H54 (cell line): ENCODE measurements at places on chromosomes 2 and 18.

DNA sequence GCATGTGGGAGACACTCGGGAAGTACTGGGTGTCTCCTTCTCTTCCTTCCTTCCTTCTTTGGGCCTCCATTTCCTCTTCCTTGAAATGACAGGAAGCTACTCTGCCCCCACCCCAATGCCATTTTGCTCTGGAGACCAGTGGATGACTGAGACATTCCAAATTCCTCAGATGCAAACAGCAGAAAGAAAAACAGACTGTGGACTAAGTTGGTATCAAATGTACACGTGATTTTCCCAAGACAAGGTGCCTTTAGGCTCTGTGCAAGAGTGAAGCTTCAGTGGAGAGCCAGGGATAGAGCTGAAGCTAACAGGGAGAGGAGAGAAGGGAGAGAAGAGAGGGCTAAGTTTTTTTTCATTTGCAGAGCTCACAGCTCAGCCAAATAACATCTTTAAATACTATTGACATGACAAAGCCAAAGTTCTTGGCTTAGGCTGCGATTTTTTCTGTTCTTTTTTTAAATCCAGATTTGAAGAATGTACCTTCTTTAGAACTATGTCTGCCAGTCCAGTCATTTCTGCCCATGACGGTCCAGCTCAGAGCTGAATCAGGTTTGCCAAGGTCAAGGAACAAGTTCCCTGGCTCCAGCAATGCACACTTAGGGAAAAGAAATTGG, 84.5 kb upstream of the LCLAT1 start:
- no peak for DNase-seq

- no peak for DNase-seq
These were observed 72.2 kb downstream of the BCL11A start for GRCh38 chr2:60481257-60481656.

- DNase-seq = no peak
These were observed 272.8 kb downstream of the RND3 start for GRCh38 chr2:150214626-150215025.

DNA sequence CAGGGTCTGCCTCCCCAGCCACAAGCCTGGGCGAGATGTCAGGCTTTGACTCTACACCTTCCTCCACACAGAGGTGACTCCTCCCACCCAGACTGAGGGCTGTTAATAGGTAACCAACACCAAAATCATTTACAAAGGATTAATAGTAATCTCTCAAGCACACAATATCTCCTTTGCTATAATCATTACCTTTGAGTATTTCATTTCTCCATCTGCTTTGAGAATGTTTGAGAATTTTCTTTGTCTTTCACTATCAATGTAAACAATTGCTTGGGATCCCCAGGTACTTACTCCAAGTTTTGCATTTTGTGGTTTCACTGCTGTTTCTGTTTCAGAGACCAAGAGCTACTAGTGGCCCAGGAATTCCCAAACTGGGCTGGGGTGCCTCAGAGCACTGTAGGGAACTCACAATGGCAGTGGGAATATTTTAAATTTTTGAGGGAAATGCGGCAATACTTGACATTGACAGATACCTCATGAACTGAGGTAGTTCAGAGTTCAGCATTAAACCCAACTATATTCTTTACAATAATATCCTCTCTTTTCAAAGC, 166.4 kb upstream of the MGAT5 start:
- no peak for DNase-seq

DNA sequence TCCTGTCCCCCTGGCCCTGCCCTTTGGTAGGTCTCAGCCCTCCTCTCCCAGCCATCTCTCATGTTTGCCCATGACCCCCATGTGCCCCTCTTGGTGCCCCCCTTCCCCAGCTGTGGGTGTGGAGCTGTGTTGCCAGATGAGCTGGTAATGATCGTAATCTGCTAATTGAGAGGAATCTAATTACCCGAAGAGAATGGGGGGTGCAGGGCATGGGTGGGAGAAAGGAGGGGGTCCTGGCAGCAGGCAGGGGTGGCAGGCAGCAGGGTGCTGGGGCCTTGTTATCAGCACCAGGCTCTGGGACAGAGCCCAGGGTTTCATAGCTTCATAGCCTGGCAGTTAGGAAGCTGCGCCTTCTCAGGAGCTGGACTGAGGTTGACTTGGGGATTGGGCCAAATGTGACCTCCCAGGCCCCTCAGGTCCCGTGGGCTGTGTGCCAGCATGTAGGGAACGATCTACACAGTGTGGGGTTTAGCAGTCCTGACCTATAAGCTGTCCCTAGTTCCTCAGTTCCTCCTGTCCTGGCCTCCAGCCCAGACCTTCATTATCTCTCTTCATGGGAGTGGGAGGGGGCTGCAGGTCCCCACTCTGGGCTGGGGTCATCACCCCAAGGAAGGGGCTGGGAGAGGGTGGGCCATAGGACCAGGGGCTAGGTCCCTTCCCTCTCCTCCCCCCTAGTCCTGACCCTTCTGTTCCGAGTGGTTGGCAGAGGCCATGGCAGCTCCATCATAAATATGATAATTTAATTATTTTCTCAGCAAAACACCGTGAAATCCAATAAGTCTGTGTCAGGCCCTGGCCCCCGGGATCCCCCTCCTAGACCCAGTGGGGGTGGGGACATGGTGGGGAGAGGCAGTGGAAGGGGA, 6.5 kb upstream of the ASIC4 start:
- no peak for DNase-seq

DNA sequence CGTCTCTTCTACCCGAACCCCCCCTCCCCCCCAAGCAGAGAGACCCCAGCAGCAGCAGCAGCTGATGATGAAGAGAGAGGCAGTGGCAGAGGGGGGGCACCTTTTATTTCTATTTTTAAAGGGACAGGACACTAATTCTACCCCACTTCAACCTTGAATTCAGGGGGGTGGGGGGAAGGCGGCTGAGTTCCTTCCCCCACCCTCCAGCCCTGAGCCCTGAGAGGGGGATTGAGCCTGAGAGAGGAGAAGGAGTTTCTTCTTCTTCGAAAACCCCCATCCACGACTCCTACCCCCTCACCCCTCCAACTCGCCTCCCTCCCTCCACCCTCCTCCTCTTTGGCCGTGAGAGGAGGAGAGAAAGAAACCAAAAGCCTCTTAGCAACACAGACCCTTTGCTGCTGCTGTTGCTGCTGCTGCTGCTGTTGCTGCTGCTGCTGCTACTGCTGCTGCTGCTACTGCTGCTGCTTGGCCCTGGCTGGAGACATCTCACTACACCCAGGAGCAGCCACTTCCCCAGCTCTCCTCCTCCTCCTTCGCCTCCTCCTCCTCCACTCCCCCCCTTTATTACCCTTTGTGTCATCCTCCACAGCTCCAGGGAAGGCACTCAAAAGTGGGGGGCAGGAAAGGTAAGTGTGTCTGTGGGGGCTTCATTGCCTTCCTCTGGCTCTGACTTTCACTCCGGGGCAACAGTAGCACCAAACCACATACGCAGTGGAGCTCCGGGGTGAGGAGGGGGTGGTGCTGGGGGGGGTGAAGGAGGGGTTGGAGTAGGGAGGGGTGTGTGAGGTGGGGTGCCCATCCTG, at the start of gene MBD5:
Gene MBD5, plus strand, starts transcription at position 33 of the 803 bp plus-strand sequence.
- DNase-seq = peak; percentile 9

DNA sequence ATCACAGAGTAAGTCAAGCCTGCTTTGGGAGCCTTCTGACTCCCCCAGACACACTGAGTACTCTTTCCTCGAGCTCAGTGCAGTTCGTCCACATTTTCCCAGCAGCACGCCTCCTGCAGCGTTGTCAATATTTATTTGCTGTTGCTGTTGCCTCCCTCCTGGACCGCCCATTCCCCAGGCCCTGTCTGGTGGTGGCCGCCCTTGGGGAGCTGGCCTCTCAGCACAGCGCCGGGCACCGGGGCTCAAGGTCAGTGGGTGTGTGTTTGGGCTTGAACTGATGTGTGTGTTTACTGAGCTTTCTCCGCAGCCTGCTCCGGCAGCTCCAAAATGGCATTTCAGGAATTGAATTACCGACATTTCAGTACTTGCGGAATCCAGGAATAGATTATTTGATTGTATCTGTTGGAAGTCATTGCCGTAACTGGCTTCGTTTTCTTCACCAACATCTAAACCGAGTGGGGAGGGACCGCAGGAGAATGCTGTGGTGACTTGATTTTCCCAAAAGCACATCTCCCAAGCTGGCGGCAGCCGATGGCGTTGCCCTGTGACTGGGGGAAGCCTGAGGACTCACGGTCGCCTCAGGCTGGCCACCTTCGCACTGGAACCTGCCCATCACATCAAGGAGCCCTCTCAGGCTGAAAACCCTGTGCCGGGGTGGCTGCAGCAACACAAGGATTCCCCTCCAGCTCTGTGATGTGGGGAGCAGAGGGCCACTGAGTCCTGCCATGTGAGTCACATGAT, 66.0 kb downstream of the HPCAL1 start:
- DNase-seq = no peak

- DNase-seq = no peak
These were observed 19.7 kb upstream of the TUBB6 start for GRCh38 chr18:12288403-12288755.

GRCh38 chr18:12659904-12660605, 2.1 kb upstream of the SPIRE1 start:
- peak; percentile 46 for DNase-seq

DNA sequence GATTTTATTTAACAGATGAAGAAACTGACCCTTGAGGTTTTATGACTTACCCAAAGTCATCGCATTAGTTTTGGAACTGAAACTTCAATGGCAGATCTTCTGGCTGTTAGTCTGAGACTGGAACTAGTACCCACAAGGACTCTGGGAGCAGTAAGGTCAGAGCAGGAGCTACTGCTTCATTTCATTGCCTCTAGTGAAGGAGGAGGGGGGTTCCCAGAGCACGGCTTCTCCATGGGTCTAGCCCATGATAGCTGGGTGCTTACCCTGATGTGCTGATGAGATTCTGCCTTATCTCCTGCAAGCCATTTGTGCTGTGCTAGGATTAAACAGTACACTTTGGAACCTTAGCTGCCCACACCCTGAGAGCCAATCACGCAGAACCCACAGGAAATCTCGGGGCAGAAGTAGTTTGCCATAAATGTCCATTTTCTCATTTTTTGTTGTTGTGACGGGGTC, 5.4 kb upstream of the RNASEH1 start:
- DNase-seq = no peak

- DNase-seq = peak; percentile 90
These were observed 2.7 kb downstream of the GPC1 start for GRCh38 chr2:240437861-240438809.

GRCh38 chr2:219298759-219299371, 10.3 kb downstream of the PTPRN start:
- peak; percentile 87 for DNase-seq

GRCh38 chr2:191352536-191352935, 107.3 kb downstream of the MYO1B start:
- DNase-seq = peak; percentile 27

- no peak for DNase-seq
These were observed 169.4 kb downstream of the ZNF385B start for GRCh38 chr2:179692043-179692442.

DNA sequence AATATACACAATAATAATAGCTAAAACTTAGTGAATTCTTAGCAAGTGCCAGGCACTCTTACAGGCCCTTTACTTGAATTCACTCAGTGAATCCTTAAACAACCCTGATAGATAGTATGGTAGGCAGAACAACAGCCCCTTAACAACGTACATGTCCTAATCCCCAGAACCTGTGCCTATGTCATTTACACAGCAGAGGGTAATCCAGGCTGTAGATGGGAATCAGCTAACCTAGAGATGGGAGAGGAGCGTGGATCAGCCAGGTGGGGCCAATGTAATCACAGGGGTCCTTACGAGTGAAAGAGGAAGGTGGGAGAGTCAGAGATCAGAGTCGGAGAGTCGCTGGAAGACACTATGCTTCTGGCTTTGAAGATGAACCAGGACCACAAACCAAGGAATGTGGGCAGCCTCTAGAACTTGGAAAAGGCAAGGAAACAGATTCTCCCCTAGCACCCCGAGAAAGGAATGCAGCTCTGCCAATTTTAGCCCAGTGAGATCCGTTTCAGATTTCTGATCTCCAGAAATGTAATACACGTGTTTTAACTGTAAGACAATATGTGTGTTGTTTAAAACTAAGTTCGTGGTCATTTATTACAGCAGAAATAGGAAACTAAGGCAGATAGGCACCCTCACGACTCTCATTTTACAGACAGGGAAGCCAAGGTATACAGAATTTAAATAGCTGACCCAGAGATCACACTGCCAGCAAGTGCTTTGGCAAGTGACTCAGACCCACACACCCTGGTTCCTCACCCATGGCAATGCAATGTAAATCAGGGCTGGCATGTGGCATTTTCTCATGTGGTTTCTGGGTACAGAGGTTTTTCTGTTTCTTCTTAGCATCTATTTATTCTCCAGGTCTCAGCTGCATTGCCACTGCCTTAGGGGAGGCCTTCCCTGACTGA, 68.9 kb downstream of the DOCK10 start:
- peak; percentile 37 for DNase-seq

- DNase-seq = no peak
These were observed 824.2 kb upstream of the FAM98A start for GRCh38 chr2:34423301-34423700.

DNA sequence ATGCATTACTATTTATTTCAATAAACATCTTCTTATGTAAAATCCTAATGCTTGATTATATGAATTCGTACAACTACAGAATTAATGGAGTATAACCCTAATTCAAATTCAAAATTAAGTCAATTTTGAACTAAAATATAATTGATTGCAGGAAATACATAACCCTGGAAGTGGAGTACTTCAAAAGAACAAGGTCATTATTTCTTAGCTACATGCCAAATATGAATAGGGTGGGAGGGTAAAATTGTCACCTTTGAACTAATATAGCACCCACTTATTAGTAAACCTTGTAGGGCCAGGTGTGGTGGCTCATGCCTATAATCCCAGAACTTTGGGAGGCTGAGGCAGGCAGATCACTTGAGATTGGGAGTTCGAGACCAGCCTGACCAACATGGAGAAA, 895.4 kb upstream of the ACVR2A start:
- no peak for DNase-seq

DNA sequence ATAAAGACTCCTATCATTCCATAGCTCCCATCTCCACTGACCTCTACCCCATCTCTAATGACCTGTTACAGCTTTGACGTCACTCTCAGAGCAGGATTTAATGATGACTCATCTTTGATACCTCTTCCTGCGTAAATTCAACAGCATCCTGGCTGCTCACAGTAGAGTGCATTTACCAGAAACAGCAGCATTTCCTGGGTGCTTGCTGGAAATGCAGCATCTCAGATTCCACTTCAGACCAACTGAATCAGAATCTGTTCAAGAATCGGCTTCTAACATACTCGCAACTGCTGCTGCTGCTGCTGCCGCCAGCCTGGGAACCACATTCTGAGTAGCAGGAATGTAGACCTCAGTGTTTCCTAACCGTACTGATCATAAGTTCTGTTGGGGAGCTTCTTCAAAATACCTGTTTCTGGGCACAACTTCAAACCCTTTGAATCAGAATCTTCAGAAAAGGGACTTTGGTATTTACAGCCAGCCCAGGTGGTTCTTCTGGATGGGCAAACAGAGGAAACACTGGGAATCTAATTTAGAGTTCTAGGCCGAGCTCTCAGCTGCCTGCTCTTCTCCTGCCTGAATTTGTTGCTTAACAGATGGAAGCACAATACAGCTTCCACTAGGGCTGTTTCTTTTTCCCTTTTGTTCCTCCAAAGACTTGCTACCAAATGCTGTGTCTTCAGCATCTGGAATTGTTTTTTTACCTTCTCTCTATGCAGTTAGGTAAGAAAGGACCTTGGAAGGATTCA, 241.4 kb downstream of the NCKAP5 start:
- DNase-seq = no peak

- peak; percentile 21 for DNase-seq
These were observed 79.4 kb downstream of the TMEM182 start for GRCh38 chr2:102841107-102841840.
